Esophagus muscularis mucosa (tissue), 4 donors: ENCODE measurements at places on chromosomes 6 and 20. TPM values are rescaled to one million over a fixed set of nuclear protein-coding genes. Genes with fewer than 3 reads are reported as not detected.

Gene WFDC10A
- total RNA-seq, result not detected

Gene ELOVL4
- 2.1 TPM for total RNA-seq

Gene TRAM2
- 14.2 TPM for total RNA-seq

Gene FAM184A
- 7.6 TPM for total RNA-seq

Gene BTNL2
- total RNA-seq, result not detected

Gene SLC25A27
- total RNA-seq, result 20.3 TPM

Gene RPP40
- 7.9 TPM for total RNA-seq

Gene GLP1R
- total RNA-seq, result not detected

Gene BACH2
- 6.0 TPM for total RNA-seq

Gene SYCP2L
- 2.9 TPM for total RNA-seq

Gene HNF4A
- 0.63 TPM for total RNA-seq

- H3K27ac ChIP-seq, result peak overlapping the region; percentile 88
- H3K4me1 ChIP-seq, result peaks cover 78% of the 10 kb centered on the region
- H3K4me3 ChIP-seq, result peak overlapping the region; percentile 82
- DNase-seq, result no peak
- H3K27me3 ChIP-seq, result no peaks in the 10 kb centered on the region
- no peaks in the 10 kb centered on the region for H3K36me3 ChIP-seq
These were observed 1.7 kb downstream of the RSPO3 start for GRCh38 chr6:127120023-127120786.

GRCh38 chr20:17825252-17825959 is 125.6 kb downstream of the BANF2 start:
- H3K36me3 ChIP-seq, result no peaks in the 10 kb centered on the region
- no peaks in the 10 kb centered on the region for H3K4me1 ChIP-seq
- no peak for DNase-seq
- no peak overlapping the region for H3K27ac ChIP-seq
- H3K27me3 ChIP-seq, result no peaks in the 10 kb centered on the region

GRCh38 chr20:19540392-19540791 is 217.7 kb upstream of the RIN2 start:
- H3K27ac ChIP-seq, result no peak overlapping the region
- no peaks in the 10 kb centered on the region for H3K36me3 ChIP-seq
- no peak for DNase-seq
- H3K4me1 ChIP-seq, result peaks cover 3% of the 10 kb centered on the region
- no peak overlapping the region for H3K4me3 ChIP-seq

- H3K36me3 ChIP-seq, result no peaks in the 10 kb centered on the region
- no peaks in the 10 kb centered on the region for H3K4me1 ChIP-seq
- no peak for DNase-seq
- no peak overlapping the region for H3K27ac ChIP-seq
- no peak overlapping the region for H3K4me3 ChIP-seq
These were observed 45.7 kb upstream of the TRAF3IP2 start for GRCh38 chr6:111651185-111652034.

GRCh38 chr6:140744659-140745320 is 1370.3 kb upstream of the CITED2 start:
- no peak overlapping the region for H3K27ac ChIP-seq
- no peaks in the 10 kb centered on the region for H3K27me3 ChIP-seq

- DNase-seq, result peak; percentile 97
- no peaks in the 10 kb centered on the region for H3K36me3 ChIP-seq
- peak within 1 kb of the TSS; percentile 89 for H3K27ac ChIP-seq
- peak within 1 kb of the TSS; percentile 93 for H3K4me3 ChIP-seq
These were observed at the start of gene SDHAF4 for GRCh38 chr6:70566751-70567382. Gene SDHAF4, plus strand, starts transcription at chr6:70566930. Its CDS starts 11 bp downstream, at chr6:70566941.

- DNase-seq, result no peak
- H3K27me3 ChIP-seq, result no peaks in the 10 kb centered on the region
- no peaks in the 10 kb centered on the region for H3K4me1 ChIP-seq
These were observed 255.4 kb downstream of the TBX18 start for GRCh38 chr6:84508981-84509380.

DNA sequence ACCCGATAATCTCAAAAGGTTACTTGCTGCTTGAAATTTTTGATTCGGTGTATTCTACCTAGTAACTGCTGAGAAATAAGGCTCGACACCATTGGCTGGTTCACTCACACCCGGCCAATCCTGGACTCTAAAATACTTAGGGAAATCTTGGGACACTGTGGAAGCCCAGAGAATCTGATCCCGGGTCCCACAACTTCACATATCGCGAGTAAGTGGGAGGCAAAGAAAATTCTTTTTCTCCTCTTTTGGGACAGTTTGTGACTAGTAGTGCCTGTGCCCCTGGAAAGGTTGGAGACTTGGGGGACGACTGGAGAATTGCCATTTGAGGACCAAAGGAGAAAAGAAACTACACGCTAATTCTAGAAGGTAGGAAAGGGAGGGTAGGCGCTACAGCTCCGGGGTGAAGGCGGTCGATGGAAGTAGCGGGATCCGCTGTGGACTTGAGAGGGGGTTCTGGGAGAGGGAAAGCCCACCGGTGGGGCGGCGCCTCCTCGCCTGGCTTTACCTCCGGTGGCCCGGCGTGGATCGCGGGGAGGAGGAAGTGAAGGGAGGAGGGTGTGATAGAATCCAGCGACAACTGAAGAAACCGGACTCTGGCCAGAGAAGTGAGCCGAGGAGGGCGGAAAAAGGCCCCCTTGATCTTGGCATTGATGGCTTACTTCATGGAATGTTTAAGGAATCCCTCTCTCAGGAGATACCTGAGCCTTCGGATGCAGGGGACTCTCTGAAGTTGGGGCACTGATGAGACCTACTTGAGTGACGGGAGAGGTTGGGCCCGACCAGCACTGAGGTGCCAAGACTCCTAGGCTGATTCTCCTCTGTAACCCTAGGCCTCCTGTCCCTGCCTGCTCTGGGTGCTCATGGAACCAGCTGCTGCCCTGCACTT is 18.8 kb upstream of the BTN3A3 start:
- peak overlapping the region; percentile 66 for H3K4me3 ChIP-seq
- H3K27ac ChIP-seq, result peak overlapping the region; percentile 83
- DNase-seq, result peak; percentile 95

GRCh38 chr6:149380523-149380922 is 19.5 kb upstream of the SUMO4 start:
- H3K27me3 ChIP-seq, result no peaks in the 10 kb centered on the region
- H3K27ac ChIP-seq, result no peak overlapping the region
- H3K36me3 ChIP-seq, result peaks cover 38% of the 10 kb centered on the region
- H3K4me1 ChIP-seq, result peaks cover 10% of the 10 kb centered on the region
- no peak overlapping the region for H3K4me3 ChIP-seq

DNA sequence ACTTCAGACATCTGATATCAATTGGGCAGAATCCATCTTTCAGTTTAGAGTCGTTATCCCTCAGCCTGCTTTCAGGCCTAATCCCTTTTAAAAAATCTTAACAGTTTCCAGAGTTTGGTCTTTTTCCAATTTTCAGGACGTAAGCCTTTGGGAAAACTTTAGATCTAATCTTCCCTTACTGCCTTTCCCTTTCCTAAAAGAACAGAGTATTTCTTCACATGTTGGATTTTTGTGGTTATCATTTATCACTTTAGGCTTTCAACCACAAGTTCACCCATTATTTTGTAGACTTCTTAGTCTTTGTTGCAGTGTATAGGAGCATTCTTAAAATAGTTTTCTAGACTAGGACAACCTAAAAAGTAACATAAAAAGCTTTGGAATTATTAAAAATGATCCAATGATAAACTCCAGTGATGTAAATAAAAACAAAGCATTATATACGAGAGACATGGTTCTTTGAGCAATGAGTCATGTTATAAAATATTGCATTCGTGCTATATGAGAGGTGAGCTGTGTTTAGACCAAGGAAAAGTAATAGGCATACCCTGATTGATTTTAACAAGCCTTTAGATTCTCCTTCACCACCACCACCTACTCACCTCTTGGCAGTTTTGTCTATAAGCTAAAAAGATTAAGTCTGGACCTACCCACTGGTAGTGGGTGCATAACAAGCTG is 90.4 kb upstream of the MCHR2 start:
- no peak overlapping the region for H3K27ac ChIP-seq
- H3K27me3 ChIP-seq, result no peaks in the 10 kb centered on the region
- H3K4me1 ChIP-seq, result peaks cover 6% of the 10 kb centered on the region
- DNase-seq, result no peak
- H3K4me3 ChIP-seq, result no peak overlapping the region

- peak overlapping the region; percentile 35 for H3K27ac ChIP-seq
- H3K4me3 ChIP-seq, result no peak overlapping the region
- peaks cover 18% of the 10 kb centered on the region for H3K4me1 ChIP-seq
- no peaks in the 10 kb centered on the region for H3K36me3 ChIP-seq
- DNase-seq, result no peak
These were observed 221.6 kb downstream of the OGFRL1 start for GRCh38 chr6:71510057-71510713.

GRCh38 chr6:17385660-17386059 is 7.7 kb upstream of the CAP2 start:
- peaks cover 21% of the 10 kb centered on the region for H3K4me1 ChIP-seq
- no peaks in the 10 kb centered on the region for H3K27me3 ChIP-seq
- DNase-seq, result no peak
- H3K4me3 ChIP-seq, result no peak overlapping the region

- no peaks in the 10 kb centered on the region for H3K4me1 ChIP-seq
- no peak overlapping the region for H3K4me3 ChIP-seq
- no peaks in the 10 kb centered on the region for H3K36me3 ChIP-seq
- no peak for DNase-seq
- no peaks in the 10 kb centered on the region for H3K27me3 ChIP-seq
These were observed 12.4 kb upstream of the PTPRK start for GRCh38 chr6:128532827-128533226.

DNA sequence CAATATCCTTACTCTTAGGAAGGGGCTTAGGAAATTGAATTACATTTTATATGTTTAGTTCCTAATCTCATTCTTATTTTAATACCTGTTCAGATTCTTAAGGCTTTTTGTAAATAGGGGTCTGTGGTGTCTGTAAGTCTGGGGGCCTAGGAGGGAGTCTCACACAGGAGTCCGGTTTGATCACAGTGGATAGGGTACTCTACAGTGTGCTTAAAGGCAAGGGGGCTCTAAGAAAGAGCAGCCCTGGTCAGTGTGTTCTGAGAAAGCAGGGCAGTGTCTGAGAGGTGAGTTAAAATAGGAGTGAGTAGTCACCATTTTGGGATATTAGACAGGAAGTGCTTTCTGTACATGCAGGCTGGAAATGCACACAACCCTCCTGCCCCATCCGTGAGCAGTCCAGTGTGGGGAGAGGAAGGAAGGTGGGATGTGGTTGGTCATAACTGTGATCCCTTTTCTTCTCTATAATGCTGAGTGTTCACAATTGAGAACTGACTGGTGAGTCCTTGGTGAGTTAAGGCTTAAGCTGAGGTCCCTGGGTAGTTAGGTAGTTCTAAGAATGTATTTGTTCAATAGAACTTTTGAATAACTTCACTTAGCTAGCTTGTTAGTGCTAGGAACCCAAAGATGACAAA is 50.0 kb downstream of the CDKAL1 start:
- no peak overlapping the region for H3K27ac ChIP-seq
- H3K4me3 ChIP-seq, result no peak overlapping the region
- H3K4me1 ChIP-seq, result no peaks in the 10 kb centered on the region
- no peaks in the 10 kb centered on the region for H3K27me3 ChIP-seq
- peaks cover 7% of the 10 kb centered on the region for H3K36me3 ChIP-seq
- DNase-seq, result no peak

- H3K36me3 ChIP-seq, result no peaks in the 10 kb centered on the region
- H3K27ac ChIP-seq, result no peak overlapping the region
- no peak overlapping the region for H3K4me3 ChIP-seq
- no peaks in the 10 kb centered on the region for H3K27me3 ChIP-seq
These were observed 61.7 kb upstream of the HMGN3 start for GRCh38 chr6:79296211-79296610.

GRCh38 chr6:34476921-34477320 is 11.0 kb downstream of the PACSIN1 start:
- H3K27ac ChIP-seq, result no peak overlapping the region
- H3K27me3 ChIP-seq, result no peaks in the 10 kb centered on the region
- H3K4me1 ChIP-seq, result no peaks in the 10 kb centered on the region
- DNase-seq, result no peak
- no peak overlapping the region for H3K4me3 ChIP-seq

GRCh38 chr20:63923651-63924050 is 28.7 kb downstream of the DNAJC5 start:
- H3K4me1 ChIP-seq, result peaks cover 17% of the 10 kb centered on the region
- no peak for DNase-seq

GRCh38 chr6:169161572-169162167 is 92.0 kb downstream of the THBS2 start:
- H3K27ac ChIP-seq, result no peak overlapping the region
- peak; percentile 39 for DNase-seq
- peaks cover 54% of the 10 kb centered on the region for H3K4me1 ChIP-seq

- H3K36me3 ChIP-seq, result peaks cover 73% of the 10 kb centered on the region
- H3K4me1 ChIP-seq, result peaks cover 41% of the 10 kb centered on the region
- no peak for DNase-seq
- H3K27ac ChIP-seq, result peak overlapping the region; percentile 83
These were observed 49.6 kb downstream of the MOCS1 start for GRCh38 chr6:39884696-39885095.

GRCh38 chr6:36700071-36700812 is 2.6 kb downstream of the RAB44 start:
- H3K4me1 ChIP-seq, result no peaks in the 10 kb centered on the region
- H3K4me3 ChIP-seq, result no peak overlapping the region
- no peaks in the 10 kb centered on the region for H3K36me3 ChIP-seq
- H3K27me3 ChIP-seq, result no peaks in the 10 kb centered on the region
- no peak overlapping the region for H3K27ac ChIP-seq

DNA sequence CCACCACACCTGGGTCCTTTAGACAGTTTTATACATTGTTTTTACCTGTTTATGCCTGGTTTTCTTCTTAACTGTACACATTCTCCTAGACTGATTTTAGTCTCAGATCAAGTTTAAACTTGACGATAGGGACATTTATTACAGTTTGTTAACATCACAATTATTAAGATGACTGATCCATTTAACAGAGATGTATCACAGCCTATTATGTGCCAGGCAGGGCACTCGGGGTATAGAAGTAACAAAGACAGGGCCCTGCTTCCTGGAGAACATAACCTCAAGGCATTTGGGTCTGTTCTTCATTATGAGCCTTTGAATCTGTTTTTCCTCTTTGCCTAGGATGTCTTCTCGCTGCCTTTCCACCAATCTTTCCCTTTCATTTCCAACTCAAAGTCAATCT is 380.5 kb downstream of the ESR1 start:
- H3K4me1 ChIP-seq, result no peaks in the 10 kb centered on the region
- H3K27ac ChIP-seq, result no peak overlapping the region
- no peak for DNase-seq
- no peaks in the 10 kb centered on the region for H3K27me3 ChIP-seq
- H3K4me3 ChIP-seq, result no peak overlapping the region
- H3K36me3 ChIP-seq, result peaks cover 45% of the 10 kb centered on the region

GRCh38 chr20:41329435-41330342 is 10.9 kb upstream of the LPIN3 start:
- H3K27me3 ChIP-seq, result no peaks in the 10 kb centered on the region
- DNase-seq, result no peak
- no peak overlapping the region for H3K4me3 ChIP-seq
- peaks cover 25% of the 10 kb centered on the region for H3K4me1 ChIP-seq
- peak overlapping the region; percentile 84 for H3K27ac ChIP-seq

GRCh38 chr20:63230800-63231268 is 4.9 kb upstream of the BIRC7 start:
- H3K4me1 ChIP-seq, result peaks cover 9% of the 10 kb centered on the region
- H3K27me3 ChIP-seq, result peaks cover 7% of the 10 kb centered on the region
- no peak overlapping the region for H3K4me3 ChIP-seq
